ENCODE measurements at places on chromosomes 5 and 9. TPM values are rescaled to one million over a fixed set of nuclear protein-coding genes. Genes with fewer than 3 reads are reported as not detected.

ATOSB gene
- 17.9 TPM for total RNA-seq

GM2A gene
- 33.1 TPM for total RNA-seq

GFM2 gene
- total RNA-seq: 27.8 TPM

SHROOM1 gene
- total RNA-seq: 6.1 TPM

MCTP1 gene
- total RNA-seq: 16.1 TPM

NDUFA8 gene
- total RNA-seq: 221 TPM

PRDM12 gene
- not detected for total RNA-seq

LEAP2 gene
- total RNA-seq: 1.3 TPM

RFESD gene
- 4.3 TPM for total RNA-seq

DNA sequence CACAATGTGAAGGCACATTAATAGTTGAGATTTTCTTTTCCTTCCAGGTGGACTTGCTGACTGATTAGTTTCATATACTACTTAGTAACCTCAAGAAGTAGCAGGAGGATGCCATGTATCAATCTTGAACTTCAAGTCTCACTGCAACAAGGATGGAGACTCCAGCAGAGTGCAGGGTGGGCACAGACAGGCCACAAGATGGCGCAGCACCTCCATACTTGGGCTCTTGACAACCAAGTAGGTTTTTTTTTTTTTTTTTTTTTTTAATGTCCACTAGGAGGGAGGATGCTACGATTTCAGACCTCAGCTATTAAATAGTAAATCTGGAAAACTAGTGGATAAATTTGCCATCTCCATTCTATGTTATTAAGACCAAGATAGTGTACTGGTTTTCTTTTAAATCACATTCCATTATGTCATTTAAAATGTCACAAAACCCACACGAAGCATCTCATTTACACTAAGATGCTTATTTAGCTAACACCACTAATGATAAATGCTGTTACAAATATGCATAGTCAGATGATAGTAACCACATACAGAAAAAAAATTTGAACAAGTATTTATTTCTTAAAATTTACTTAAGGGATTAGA is 58.6 kb downstream of the IL6ST start:
- DNase-seq: peak; percentile 83

DNA sequence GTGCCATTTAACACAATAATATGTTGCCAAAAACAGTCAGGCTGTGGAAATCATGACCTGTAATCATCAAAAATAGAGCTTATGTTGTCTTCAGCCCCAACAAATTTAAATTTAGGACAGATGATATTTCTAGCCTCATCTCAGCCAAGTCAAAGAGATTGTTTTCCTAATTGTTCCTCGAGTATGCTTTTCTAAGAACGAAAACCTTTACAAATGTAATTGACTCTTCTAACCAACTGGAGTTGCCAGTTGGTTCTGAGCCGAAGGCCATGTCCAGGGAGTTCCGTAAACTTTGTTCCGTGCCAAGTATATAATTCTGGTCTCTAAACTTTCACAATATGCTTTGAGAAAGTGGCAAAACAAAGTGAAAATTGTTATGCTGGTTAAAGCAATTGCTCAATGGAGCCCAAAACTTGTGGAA is 160.8 kb downstream of the CEMIP2 start:
- DNase-seq: no peak

GRCh38 chr9:33158843-33159776 is 8.0 kb downstream of the B4GALT1 start:
- DNase-seq: peak; percentile 90

DNA sequence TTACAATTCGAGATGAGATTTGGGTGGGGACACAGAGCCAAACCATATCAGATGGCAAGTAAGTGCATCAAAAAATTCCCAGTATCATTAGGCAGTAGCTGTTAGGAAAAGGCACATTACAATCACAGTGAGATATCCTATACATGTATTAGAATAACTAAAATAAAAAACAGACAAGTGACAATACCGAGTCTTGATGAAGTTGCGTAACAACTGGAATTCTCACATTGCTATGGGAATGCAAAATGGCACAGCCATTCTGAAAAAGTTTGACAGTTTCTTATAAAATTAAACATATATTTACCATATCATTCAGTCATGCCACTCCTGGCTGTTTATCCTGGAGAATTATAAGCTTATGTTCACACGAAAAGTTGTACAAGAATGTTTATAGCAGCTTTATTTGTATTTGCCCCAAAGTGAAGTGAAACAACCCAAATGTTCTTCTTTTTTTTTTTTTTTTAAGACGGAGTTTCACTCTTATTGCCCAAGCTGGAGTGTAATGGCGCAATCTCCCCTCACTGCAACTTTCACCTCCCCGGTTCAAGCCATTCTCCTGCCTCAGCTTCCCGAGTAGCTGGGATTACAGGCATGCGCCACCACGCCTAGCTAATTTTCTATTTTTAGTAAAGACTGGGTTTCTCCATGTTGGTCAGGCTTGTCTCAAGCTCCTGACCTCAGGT is 93.1 kb upstream of the TLE1 start:
- no peak for DNase-seq

GRCh38 chr9:122382901-122383850 is 12.4 kb downstream of the PTGS1 start:
- no peak for DNase-seq

- DNase-seq: no peak
Observed at GRCh38 chr5:179301376-179301775, 43.9 kb downstream of the ADAMTS2 start.

- no peak for DNase-seq
Observed at GRCh38 chr5:157180374-157181264, at the start of gene ITK. Gene ITK (plus strand): TSS chr5:157180840. CDS start chr5:157180978, 138 bp downstream.
